ENCODE measurements at places on chromosomes 6 and 20.

DNA sequence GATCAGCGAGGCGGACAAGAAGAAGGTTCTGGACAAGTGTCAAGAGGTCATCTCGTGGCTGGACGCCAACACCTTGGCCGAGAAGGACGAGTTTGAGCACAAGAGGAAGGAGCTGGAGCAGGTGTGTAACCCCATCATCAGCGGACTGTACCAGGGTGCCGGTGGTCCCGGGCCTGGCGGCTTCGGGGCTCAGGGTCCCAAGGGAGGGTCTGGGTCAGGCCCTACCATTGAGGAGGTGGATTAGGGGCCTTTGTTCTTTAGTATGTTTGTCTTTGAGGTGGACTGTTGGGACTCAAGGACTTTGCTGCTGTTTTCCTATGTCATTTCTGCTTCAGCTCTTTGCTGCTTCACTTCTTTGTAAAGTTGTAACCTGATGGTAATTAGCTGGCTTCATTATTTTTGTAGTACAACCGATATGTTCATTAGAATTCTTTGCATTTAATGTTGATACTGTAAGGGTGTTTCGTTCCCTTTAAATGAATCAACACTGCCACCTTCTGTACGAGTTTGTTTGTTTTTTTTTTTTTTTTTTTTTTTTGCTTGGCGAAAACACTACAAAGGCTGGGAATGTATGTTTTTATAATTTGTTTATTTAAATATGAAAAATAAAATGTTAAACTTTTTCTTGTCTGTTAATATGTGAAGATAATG is 2.2 kb downstream of the HSPA1B start:
- no peak for DNase-seq

DNA sequence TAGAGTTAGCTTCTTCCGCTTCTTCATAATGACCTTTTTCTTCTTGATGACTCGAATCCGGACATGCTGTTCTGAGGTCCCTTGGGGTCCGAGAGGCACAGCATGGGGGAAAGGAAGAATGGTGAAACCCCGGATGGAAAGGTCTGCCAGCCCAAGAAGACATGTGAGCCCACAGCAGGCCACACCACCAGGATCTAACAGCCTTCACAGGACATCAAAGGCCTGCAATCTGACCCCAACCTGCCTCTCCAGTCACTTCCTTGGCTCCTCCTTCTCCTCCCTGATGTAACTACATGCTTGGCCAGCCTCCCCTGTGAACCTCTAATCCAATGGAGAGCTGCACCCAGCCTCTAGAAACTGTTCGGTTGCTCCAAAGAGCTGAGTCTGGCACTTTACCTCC is 1.6 kb downstream of the CPXM1 start:
- no peak for DNase-seq

DNA sequence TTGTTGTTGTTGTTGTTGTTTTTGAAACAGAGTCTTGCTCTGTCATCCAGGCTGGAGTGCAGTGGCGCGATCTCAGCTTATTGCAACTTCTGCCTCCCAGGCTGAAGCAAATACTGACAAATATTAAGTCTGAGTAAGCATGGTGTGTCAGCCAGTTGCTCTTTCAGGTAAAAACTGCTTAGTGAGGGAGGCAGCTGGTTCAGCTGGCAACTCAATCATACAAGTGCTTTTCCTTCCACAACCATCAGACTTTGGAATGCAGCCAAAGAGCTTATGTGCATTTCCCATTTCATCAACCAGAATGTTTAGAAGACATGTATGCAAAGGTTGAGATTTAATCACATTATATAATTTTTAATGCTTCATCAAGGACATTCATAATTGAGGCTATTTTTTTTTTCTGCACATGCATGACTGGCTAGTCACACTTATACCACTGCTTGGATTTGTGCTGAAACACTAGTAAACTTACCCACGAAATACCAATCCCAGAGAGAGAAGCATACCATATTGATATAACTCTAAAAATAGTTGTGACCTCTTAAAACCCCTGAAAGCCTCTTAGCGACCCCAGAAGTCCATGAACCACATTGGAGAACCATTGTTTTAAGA is 56.0 kb downstream of the CLIC5 start:
- no peak for DNase-seq

GRCh38 chr6:6825193-6825784 is 236.8 kb downstream of the LY86 start:
- DNase-seq, result no peak

DNA sequence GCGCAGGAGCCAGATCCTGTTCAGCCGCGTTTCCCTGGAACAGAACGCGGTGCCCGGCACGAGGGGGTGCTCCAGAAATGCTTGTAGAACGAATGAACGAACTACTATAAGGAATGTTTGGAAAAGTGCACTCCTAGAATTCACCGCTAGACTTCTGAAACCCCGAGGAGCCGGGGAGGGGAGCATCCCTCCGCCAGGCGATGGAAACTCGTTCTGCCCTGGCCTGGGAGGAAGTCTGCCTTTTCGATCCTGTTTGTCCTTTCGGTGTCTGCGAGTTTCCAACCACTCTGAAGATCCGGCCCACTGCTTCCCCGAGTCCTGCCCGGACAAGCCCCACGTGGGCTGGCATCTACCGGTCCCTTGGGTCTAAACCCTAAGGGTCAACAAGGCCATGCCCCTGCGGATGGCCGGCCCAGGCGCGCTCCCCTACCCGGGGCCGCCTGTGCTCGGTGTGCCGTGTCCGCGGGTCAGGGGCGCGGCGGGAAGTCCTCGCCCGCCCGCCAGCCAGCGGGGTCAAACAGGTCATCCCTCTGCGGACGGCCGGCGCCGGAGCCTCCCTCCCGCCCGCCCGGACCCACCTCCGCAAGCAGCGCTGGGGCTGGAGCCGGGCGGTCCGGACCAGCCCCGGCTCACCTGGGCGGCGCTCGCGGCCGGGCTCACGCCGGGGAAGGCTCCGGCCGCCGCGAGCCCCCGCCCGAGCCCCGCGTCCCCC is 526 bp downstream of the SULF2 start:
- DNase-seq, result no peak

GRCh38 chr6:111070105-111071005 is 16.9 kb upstream of the SLC16A10 start:
- no peak for DNase-seq

- no peak for DNase-seq
Observed at GRCh38 chr6:35091346-35092083, 49.6 kb downstream of the TCP11 start.

DNA sequence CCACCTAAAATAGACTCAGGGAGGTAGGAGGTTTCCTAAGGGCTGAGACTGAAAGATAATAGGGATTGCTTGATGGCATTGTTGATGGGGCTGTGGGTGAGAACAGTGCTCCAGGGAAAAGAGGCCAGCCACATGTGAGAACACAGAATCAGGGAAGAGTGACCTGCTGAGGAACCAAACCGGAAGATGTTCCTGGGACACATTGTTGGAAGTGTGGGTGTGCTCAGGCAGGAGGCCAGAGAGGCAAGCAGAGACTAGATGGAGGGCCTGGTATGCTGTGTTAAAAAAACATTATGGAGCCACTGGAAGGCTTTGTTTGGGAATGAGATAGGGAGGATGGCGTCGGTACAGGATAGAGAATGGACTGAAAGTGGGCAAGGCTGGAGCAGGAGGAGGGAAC is 23.3 kb downstream of the RNF144B start:
- DNase-seq, result no peak

DNA sequence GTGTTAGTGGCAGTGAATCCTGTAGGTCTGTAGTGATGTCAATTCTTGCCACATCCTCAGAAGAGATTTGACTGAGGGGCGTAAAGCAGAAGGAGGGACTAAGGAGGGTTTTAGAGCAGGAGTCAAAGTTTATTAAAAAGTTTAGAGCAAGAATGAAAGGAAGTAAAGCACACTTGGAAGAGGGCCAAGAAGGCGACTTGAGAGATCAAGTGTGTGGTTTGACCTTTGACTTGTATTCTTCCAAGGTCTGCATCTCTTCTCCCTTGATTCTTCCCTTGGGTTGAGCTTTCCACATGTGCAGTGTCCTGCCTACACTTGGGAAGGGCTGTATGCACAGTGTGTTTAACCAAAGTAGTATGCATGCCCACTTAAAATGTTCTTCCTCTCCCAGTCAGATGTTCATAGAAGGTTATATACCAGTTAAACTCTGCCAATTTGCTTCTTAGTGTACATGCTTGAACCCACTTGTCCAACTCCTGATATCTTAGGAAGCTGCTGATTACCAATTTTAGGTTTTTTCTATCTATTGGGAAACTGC is 627.6 kb downstream of the MMUT start:
- DNase-seq, result no peak

All from stimulated activated CD4-positive, alpha-beta T cell treated with anti-CD3 and anti-CD28 coated beads, Interleukin-2, amount 100 ng/mL, for 24 hours (primary cell).